ENCODE measurements at places on chromosomes 2 and 18.

DNA sequence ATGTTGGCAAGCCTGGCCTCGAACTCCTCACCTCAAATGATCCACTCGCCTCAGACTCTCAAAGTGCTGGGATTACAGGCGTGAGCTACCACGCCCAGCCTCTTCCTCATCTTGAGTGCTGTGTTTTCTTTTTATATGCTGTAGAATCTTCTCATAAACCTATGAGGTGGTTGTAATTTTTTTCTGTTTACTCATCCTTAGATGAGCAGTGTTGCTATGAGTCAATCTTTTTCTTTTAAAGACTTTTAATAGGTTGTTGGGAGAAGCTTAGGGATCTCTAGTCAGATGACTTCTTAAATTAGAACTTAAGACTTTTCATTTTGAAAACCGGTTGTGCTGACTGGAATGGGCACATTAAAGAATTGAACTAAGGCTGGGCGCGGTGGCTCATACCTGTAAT lies 8.7 kb upstream of the AAK1 start:
- DNase-seq, result peak; percentile 90

GRCh38 chr2:119472749-119473148 lies 41.1 kb downstream of the TMEM37 start:
- DNase-seq, result no peak

- peak; percentile 51 for DNase-seq
These were observed 37.6 kb downstream of the PTPN18 start for GRCh38 chr2:130393318-130393910.

GRCh38 chr2:217979151-217979811 lies 23.5 kb downstream of the TNS1 start:
- DNase-seq, result no peak

DNA sequence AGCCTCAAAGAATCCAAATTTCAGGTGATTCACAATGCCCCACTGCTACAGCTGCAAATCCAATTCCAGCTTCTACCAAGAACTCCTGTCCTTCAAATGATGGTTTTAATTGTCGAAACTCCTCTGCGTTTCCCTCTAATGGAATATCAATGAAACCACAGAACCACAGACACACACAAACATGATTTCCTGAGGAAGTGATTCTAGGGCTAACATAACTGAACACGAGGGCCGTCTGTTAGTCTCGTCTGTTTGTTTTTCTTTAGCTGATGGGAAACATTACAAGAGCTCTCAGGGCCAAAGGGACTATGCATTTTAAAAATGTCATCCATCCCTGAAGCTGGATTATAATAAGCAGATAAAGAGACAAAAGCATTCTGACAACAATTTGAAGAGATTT lies 59.4 kb downstream of the RNF152 start:
- DNase-seq, result peak; percentile 76

GRCh38 chr18:56109757-56110156 lies 521.8 kb upstream of the TCF4 start:
- no peak for DNase-seq

DNA sequence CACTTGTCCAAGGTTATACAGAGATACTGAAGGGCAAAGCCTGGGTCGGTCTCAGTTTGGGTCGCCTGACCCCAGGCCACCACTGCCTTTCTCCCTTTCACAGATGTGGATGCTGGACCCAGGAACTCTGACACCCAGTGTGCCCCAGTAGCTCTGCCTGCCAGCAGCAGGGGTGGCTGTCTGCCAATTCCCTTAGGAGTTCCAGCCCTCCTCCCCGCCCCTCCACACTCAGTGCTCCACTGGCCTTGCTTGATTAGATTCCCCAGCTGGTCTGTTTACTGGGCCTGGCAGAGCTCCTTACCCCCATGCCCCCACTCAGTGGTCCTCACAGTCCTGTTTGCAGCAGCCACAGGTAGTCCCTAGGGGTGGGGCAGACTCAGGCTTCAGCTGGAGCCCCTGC lies 75.5 kb downstream of the NPAS2 start:
- DNase-seq, result peak; percentile 37

GRCh38 chr2:42386682-42387081 lies 25.7 kb upstream of the COX7A2L start:
- DNase-seq, result no peak

GRCh38 chr2:69945941-69946340 lies 15.5 kb downstream of the ASPRV1 start:
- no peak for DNase-seq

DNA sequence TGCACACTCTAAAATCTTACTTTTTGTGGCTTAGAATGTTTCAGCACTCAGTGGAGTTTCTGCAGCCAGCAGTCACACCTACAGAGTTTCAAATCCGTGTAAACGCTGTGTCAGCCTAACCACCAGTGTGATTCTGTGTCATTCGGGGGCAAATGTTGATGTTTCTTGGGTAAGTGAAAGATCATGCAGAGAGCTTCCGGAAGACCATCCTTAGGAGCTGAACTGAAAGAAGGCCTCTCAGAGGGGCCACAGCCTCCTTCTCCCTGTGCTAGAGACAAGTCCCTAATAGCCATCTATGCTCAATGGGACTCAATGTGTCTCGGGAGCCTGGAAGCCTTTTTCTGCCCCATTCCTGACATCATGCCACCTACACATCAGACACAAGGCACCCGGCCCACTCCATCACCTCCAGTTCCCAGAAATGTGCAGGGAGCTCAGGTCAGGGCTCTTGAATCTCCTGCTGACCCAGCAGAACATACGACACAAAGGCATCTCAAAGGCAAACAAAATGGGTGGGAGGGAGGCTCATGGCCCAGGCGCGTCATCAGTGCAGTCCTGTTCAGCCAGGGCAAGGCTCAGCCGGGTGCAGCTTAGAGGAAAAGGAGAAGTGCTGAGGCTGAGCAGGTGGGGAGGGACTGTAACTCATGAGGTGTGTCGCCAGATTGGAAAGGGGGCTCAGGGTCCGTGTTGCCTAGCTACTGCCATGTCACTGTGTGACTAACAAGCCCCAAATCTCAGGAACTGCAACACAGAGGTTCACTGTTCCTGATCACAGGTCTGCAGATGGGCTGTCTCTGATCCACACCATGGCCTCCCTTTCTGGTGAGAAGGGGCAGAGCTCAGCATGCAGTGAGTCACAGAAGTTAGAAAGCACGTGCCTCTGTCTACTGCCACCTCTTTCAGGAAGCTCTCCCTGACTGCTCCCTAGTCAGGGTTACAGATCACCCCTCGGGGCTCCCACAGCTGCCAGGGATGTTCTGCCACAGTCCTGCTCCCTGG lies 82.0 kb downstream of the SMAD7 start:
- DNase-seq, result no peak

GRCh38 chr2:235365743-235366142 lies 128.1 kb upstream of the AGAP1 start:
- no peak for DNase-seq

- no peak for DNase-seq
These were observed 192.8 kb upstream of the APCDD1 start for GRCh38 chr18:10261344-10262276.

DNA sequence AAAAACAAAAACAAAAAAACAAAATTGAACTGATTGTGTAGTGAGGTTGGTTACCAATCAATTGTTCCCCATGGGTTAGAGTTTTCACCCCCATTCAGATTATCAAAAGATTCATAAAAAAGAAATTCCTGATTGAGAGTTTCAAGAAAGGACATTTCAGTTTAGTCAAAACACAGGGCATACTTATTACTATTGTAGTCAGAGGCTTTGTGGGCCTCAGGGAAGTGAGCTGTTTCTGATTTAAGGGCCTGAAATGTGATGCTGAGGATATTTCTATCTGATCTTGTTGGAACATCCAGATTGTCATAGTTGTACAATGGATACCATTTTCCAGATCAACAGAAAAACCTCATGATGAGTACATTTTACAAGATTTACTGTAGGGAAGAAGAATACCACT lies 368.1 kb upstream of the NETO1 start:
- peak; percentile 1 for DNase-seq

- DNase-seq, result peak; percentile 98
These were observed 33.1 kb upstream of the YPEL5 start for GRCh38 chr2:30113617-30114293.

GRCh38 chr2:170339750-170340692 lies 162.1 kb downstream of the MYO3B start:
- DNase-seq, result no peak

DNA sequence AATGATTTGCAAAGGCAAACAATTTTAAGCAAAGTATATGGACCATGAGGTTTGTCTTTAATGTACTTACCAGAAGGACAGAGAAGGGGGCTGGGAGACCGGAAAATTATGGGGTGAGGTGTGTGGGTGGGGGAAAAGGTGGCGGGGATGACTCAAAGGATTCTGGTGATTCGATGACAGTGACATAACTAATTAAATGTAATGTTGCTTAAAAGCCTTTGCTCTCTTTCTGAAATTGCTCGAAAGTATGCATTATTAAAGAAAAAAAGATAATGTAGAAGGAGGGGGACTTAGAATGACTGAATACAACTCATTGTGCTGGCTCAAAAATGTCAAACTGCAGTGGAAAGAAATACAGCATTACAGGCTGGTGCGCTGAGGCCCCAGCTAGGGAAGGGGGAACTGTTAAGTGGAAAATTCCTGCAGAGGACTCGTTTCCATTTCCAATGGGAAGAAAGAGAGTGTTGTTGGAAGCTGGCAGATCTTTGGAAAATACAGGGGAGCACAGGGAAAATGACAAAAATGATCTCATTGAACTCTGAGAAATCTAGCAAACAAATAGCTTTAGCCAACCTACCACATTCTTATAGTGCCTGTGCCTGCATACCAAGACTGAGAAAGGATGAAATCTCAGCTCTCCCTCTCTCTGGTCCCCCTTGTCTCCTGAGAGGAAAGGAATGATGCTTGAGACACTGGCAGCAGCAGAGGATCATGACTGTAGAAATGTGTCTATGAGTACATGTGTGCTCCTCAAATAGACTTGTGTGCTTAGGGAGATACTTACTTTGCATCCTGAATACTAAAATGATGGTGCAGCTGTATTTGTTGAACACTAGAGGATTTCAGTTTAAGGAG lies 632.4 kb downstream of the NYAP2 start:
- peak; percentile 9 for DNase-seq

- DNase-seq, result no peak
These were observed 139.8 kb downstream of the LTBP1 start for GRCh38 chr2:33086400-33087015.

- peak; percentile 82 for DNase-seq
These were observed 95.6 kb downstream of the CAPN13 start for GRCh38 chr2:30711646-30712085.

DNA sequence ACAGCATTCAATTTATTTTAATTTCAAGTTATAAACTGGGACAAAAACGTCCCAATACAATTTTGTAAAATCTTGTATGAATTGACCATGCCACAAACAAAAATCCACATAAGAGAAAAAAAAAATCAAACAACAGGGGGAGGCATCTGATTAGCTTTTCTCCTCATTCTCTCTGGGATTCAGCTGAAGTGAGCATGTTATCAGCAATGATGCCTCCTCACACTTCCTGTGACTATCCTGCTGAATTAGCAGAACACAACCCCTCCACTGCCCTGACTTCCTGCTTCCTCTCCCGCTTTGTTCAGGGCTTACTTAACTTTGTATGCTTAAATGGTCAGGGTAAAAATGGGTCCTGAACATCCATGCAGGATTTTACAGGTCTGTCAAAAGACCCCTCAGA lies 132.2 kb upstream of the ITGB6 start:
- DNase-seq, result peak; percentile 49

DNA sequence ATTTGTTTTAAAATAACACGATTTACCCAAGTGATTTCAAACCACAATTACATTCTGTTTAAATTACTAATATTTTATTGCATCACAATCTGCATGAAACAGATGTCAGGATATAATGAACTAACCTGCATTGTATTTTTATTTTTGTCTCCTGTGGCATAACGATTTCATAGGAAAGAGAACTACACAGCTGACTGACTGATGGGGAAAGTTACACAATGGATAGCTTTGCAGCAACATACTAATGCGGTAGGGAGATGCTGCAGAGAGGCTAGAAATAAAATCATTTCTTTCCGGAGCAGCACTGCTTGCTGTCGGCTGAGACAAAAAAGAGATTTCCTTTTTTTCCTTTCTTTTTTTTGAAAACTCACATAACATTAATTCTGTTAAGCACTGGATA lies 36.9 kb downstream of the SCN1A start:
- DNase-seq, result no peak

- DNase-seq, result no peak
These were observed 19.3 kb downstream of the GAD1 start for GRCh38 chr2:170836027-170836426.

GRCh38 chr2:176552501-176553135 lies 283.4 kb downstream of the MTX2 start:
- DNase-seq, result peak; percentile 64

DNA sequence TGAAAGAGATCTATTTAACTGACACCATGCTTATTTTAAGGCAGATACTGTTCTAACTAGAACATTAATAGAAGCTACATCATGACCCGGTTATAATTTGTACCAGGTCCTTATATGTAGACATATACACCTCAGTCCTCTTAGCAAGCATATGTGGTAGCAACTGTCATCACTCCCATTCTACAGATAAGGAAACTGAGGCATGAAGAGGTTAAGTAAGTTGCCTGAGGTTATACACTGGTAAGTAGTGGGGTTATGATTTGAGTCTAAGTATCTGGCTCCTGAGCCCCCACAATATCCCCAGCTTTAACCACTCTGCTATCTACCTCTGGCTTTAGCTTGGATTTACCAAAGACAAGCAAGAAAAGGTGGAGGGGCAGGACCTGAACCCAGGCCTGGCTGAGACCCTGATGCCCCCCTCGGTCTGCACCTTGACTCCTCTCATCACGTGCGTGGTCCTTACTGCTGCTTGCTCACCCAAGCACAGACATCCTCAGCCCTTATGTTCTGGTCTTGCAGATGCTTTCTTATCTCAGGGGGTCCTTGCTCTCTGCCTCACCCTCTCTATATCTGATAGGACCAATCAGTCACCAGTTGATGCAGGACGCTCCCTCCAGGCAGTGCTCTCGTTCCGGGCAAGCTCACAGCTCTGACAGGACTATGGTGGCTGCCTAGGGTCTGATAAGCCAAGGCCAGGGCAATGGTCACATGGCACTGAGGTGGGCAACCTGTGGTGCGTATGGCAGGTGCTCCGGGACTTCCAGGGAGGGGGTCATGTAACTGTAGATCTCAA lies 4.0 kb downstream of the DYSF start:
- no peak for DNase-seq

DNA sequence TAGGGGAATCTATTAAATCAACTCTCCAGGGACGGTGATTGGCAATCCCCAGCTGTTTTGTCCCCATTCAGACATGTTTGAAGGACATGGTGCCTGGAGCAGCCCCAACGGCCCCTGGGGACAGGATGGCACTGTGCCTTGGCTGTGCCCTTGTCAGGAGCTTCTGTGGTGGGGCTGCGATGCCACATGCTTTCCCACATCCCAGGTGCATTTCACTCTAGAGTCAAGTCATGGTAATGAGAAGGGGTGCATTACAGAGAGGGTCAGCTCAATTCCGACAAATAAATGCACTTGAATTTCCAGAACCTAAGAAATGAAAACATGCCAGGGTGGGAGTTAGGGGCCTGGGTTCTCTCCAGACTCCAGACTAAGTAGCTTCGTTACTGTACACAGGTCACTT lies 289.4 kb upstream of the PXDN start:
- no peak for DNase-seq

GRCh38 chr2:224271617-224272236 lies 130.2 kb downstream of the FAM124B start:
- no peak for DNase-seq

GRCh38 chr2:201520201-201520600 lies 68.7 kb downstream of the STRADB start:
- no peak for DNase-seq

- peak; percentile 94 for DNase-seq
These were observed 222.2 kb downstream of the CYP26B1 start for GRCh38 chr2:71925268-71926088.

Measured in M059J (cell line).